ENCODE measurements at places on chromosomes 13 and 19.
A peak's percentile ranks its signal among the peaks of the same experiment; 100 is the strongest.

- DNase-seq, result no peak
Measured at GRCh38 chr19:35620001-35620400, 7.5 kb downstream of the HAUS5 start.

DNA sequence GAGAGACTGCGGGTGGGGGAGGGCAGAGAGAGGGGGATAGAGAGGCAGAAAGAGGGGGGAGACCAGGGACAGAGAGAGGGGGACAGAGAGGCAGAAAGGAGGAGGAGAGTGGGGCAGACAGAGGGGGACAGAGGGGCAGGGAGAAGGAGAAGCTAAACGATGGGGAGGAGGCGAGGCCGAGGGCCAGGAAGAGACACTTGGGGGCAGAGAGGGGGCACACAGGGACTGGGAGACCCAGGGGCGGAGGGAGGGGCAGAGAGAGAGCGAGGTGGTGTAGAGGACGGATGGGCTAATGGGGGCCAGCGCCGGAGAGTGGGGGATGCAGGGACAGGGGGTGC is 666 bp downstream of the MEIS3 start:
- no peak for DNase-seq

DNA sequence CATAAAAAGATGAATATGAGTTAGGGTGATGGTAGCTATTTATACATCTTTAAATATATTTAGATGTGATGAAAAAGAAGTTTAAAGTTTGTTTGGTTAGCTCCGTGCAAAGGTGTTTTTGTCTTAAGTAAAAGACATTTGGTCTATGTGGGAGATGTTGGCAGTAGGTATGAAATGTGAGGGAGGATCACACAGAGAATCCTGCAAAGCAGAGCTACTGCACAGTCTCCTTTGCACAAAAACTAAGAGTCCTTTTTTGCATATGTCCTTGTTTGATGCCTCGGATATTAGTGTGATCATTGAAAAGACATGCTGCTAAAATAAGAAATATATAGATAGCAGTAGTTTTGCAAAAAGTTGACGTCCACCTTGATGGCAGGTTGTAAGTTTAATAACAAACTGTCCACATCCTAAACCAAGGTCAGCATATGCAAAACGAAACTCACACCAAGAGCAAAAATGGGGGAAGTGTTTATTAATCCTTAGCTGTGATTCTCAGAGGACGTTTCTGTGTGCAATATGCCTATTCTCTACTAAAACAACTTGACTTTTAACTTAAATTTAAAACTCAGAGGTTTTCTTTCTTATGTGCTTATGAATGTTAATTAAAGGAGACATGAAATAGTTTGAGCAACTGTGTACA is 870.1 kb downstream of the PCDH9 start:
- DNase-seq, result no peak

- DNase-seq, result no peak
Measured at GRCh38 chr13:68888832-68889231, 1218.8 kb upstream of the ATXN8OS start.

DNA sequence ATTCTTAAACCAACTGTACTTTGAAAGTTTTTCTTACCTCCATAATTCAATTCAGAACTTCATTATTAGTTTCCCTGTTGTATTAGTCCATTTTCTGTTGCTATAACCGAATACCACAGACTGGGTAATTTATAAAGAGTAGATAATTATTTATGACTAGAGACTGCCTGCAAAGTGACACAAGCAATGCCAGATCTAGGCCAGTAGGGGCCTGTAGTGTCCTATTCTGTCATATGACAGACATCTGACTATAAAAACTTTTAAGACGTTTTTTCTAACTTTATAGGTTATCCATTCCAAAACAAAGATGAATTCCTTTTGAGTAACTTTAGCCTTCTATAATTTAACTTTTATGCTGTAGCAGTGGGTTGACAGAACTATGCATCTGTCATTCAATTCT is 2783.8 kb downstream of the PCDH9 start:
- DNase-seq, result peak; percentile 2

DNA sequence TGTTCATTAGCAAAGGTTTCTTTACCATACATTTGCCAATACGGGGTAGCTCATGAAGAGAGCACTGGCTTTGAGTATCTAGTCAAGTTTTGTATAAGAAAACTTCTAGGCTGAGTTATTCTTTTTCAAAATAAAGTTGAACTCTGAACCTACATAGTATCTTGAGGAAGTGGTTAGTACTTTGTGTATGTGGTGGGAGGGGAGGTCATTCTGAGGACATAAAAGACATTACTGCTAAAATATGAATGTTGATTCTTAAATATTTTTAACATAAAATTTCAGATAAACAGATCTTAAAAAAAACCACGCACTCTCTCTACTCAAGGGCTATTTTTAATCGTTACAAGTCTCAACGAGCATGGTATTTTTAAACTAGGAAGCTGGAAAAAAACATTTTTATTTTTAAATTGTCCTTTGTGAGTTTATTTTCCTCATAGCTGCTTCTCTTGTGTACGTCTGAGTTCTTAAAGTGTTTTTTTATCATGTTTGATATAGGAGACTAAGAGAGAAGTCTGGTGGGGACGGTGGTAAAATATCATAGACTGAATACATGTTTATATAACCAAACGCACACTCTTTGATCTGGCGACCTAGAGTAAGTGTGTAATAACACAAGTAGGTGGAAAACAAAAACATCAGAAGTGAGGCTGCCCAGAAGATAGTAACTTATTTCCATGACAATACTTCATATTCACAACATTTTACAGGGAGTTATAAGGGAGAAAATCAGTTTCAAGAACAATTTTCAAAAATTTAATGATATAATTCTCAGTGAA is 118.0 kb upstream of the POSTN start:
- DNase-seq, result peak; percentile 30

DNA sequence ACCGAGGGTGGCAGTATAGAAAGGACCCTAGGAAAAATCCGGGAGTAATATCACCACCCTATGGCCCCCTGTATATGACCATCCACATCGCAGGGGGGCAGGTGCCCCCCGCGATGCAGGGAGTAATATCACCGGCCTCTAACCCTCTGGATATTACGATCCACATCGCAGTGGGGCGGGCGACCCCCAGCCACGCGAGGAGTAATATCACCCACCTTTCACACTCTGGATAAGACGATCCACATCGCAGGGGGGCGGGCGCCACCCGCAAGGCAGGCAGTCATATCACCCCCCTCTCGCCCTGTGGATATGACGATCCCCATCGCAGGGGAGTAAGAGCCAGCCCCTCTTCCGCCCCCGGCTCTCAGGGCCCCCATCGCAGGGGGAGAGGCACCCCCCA is 76.7 kb upstream of the RUBCNL start:
- DNase-seq, result no peak

DNA sequence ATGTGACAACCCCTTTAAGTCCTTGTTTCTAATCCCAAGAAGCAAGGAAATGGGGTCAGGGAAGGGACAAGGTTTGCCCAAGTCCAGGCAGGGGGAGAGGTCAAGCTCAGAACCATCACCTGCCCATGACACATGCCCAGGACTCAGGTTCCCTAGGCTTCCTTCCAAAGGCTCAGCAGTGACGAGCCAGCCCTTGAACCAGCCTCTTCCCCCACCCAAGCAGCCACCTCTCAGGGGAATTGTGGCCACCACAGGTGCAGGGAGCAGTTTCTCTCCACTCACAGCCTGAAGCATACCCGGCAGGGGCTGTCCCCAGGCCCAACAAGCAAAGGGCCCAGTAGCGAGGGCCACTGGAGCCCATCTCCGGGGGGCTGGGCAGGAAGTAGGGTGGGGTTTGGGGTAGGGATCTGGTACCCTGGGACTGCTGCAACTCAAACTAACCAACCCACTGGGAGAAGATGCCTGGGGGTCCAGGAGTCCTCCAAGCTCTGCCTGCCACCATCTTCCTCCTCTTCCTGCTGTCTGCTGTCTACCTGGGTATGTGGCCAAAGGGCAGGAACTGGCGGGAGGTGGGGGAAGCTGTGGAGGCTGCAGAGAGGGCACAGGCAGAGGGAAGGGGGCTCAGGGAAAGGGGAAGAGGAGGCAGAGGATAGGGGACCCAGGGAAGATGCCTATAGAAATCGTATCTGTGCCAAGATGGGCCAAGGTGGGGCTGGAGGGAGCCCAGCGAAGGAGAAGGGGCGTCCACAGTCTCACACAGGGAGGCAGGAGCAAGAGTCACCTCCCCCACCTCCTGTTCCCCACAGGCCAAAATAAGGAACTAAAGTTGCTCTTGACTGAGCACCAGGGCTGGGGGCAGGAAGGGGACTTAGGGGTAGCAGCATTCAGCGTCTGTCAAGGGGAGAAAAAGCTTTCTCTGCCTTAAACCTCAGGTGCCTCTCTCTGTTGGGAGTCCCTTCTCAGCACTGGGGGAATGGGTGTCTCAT is at the start of gene CD79A:
TSS of gene CD79A (plus strand) at position 433 of the 986 bp plus-strand sequence. CDS start at position 459, 26 bp downstream.
- peak; percentile 84 for DNase-seq

GRCh38 chr13:112880976-112881540 is 88.0 kb upstream of the MCF2L start:
- DNase-seq, result no peak

DNA sequence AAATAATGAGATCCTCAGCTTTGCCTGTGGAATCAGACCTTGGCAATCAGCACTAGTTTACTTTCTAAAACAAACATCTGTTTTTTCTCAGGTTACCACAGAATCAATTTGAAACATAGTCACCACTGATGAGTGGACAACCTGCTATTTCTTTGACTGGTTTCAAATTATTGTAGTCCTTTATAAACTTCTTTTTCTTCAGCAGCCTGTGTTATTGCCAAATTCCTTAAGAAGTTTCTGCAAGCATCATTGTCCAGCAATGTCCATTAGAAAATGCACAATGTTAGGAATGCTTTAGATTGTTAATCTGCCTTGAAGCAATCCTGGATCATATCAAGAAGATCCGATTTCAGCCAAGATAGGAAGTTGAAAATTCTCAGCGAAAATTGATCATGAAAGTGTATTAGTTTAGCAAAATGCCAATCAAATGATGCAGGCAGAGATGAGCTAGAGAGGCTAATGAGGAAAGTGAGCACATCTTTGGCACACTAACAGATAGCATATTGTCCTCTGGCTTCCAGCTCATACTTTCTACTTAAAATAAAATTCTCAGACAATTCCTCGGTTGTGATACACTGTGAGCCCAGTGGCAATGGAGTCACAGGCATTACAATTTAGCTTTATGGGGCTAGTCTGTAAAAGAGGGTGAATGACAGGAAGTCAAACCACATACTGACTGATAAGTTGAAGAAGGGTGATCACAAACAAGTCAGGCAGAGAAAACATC is 270.6 kb downstream of the SLITRK6 start:
- DNase-seq, result no peak

DNA sequence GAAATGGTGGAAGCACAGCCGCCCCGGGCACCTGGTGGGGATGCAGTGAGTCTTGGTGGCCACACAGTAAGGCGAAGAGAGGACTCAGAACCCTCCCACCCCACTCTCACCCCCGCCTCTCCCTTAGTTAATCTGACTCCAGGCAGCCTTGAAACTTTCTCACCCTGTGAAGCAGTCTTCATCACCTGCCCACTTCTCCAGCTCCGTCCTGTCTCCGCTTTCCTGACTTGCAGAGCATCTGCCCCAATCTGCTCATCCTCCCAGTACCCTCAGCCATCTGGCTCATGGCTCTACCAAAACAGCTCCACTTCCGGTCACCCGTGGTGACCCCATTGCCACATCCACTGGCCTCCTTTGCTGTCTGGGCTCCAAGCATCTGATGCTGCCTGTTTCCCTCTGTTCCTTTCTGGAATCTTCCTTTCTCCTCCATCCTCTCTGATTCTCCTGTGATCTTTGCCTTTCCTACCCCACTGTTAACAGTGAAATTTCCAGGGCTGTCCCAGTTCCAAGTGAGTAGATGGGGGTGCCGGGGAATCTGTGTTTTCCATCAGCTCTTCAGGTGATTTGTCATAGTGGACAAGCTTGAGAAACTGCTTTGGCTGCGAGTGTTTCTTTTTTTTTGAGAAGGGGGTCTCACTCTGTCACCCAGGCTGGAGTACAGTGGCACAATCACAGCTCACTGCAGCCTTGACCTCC is 4.3 kb downstream of the USF2 start:
- no peak for DNase-seq

DNA sequence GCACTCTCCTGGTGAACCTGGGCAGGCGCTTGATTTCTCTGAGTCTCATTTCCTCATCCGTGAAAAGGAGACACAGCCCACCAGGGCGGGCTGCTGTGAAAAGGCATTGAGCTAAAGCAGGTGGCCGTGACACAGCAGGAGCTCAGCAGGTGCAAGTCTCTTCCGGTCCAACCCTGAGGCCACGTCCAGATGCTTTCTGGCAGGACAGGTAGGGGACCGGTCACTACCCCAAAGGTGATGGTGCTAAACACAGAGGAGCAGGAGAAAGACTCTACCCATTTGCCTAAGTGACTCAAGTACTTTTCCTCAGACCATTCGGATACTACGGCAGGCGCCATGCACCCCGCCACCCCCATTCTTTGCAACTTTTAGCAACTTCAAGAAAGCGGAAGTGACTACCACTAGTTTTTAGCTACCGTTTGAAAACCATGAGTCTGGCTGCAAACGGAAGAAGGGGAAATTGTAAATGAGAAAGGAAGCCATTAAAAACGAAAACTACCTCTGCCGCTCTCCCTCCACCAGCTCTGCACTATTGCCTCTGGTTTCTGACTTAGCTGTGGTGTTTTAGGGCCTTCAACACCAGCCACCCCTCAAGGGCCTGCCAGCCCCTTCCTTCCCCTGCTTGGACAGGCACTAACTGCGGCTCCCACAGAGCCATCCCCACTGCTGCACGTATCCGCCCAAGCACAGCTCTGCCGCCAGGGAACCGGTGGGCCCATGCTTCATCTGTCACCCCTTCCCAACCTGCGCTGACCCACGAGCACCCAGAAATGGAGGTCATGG is 4.8 kb downstream of the PPP6R1 start:
- peak; percentile 85 for DNase-seq

- DNase-seq, result peak; percentile 67
Measured at GRCh38 chr19:3537438-3538240, 1.3 kb upstream of the TEKTIP1 start.

DNA sequence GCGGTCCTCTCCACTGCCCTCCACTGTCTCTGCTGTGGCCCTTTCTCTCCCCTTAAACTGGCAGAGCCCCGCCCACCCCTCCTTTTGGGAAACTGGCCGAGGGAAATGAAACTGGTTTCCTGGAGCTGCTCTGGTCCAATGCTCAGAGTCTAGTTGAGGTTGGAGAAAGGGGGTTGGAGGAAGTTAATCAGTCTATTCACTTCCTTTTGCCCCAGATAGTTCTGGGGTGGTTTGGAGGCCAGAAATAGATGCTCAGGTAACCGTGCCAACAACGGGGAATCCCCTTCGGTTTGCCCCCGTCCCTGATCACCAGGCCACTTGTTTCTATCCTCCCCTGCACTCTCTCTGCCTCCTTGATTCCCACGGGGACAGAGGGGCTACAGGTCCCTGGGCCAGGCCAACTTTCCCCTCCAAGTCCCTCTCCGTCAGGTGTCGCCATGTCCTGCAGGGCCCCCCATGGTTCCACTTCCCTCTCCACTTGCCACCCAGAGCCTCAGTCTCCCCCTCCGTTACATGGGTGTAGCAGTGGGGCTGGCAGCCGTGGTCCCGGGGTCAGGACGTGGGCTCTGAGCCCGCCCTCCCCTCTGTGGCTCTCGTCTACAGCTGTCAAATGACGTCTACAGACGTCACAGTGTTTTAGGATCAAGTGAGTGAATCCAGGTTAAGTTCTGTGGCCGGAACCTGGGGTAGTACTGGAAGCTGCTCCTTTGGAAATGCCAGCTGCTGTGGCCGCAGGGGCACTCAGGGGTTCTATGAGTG is at the start of gene IL4I1:
TSS of gene IL4I1 (minus strand) at position 25 of the 759 bp plus-strand sequence. CDS start 727 bp downstream, outside the sequence.
- DNase-seq, result peak; percentile 51
